ENCODE measurements at places on chromosomes 2 and 18. TPM values are rescaled to one million over a fixed set of nuclear protein-coding genes. Genes with fewer than 3 reads are reported as not detected.

The DAW1 gene
- not detected for total RNA-seq

The RIOK3 gene
- 78.0 TPM for total RNA-seq

The NOSTRIN gene
- 0.22 TPM for total RNA-seq

The CNNM3 gene
- total RNA-seq, result 9.1 TPM

The ZFP36L2 gene
- total RNA-seq, result 27.9 TPM

The WDCP gene
- total RNA-seq, result 6.3 TPM

The ARHGAP15 gene
- total RNA-seq, result not detected

The ALPP gene
- total RNA-seq, result not detected

The IL36G gene
- not detected for total RNA-seq

The PCARE gene
- not detected for total RNA-seq

The STARD6 gene
- total RNA-seq, result 0.11 TPM

The C2orf72 gene
- 7.6 TPM for total RNA-seq

The HNMT gene
- 4.0 TPM for total RNA-seq

The UGT1A6 gene
- not detected for total RNA-seq

The TRIP12 gene
- total RNA-seq, result 262 TPM

The FBLN7 gene
- 0.87 TPM for total RNA-seq

The FRZB gene
- 0.43 TPM for total RNA-seq

The TMEM150A gene
- 10.8 TPM for total RNA-seq

The UBXN2A gene
- total RNA-seq, result 10.6 TPM

The UGT1A3 gene
- total RNA-seq, result not detected

The REG1B gene
- not detected for total RNA-seq

The IL36RN gene
- not detected for total RNA-seq

The CTLA4 gene
- 6.2 TPM for total RNA-seq

The AOX1 gene
- total RNA-seq, result 0.43 TPM

The CLK1 gene
- total RNA-seq, result 103 TPM

The MSGN1 gene
- not detected for total RNA-seq

The ELP2 gene
- total RNA-seq, result 194 TPM

The ADRA2B gene
- total RNA-seq, result not detected

The CLEC4F gene
- 0.17 TPM for total RNA-seq

The ANKRD36C gene
- total RNA-seq, result 43.1 TPM

The PDE1A gene
- 14.0 TPM for total RNA-seq

The ZNF396 gene
- 0.98 TPM for total RNA-seq

The TGFA gene
- total RNA-seq, result 12.2 TPM

The PGAP1 gene
- total RNA-seq, result 2.2 TPM

The SNTG2 gene
- total RNA-seq, result 0.26 TPM

The PRKAG3 gene
- not detected for total RNA-seq

The CFAP65 gene
- total RNA-seq, result not detected

The GAL3ST2 gene
- not detected for total RNA-seq

The GPR55 gene
- total RNA-seq, result not detected

The DNAJC27 gene
- 1.8 TPM for total RNA-seq

The APCDD1 gene
- not detected for total RNA-seq

The MATN3 gene
- total RNA-seq, result 0.52 TPM

The SYT4 gene
- not detected for total RNA-seq

The RPRM gene
- not detected for total RNA-seq

The TUBA3D gene
- not detected for total RNA-seq

The HTR2B gene
- total RNA-seq, result 1.5 TPM

The TMEM200C gene
- total RNA-seq, result not detected

The PSMD1 gene
- 117 TPM for total RNA-seq

The ATP6V1B1 gene
- total RNA-seq, result not detected

The SRD5A2 gene
- not detected for total RNA-seq

The TUBA4B gene
- total RNA-seq, result not detected

The PHOSPHO2 gene
- 2.7 TPM for total RNA-seq

The CARF gene
- 5.2 TPM for total RNA-seq

The RAX gene
- total RNA-seq, result not detected

The ERFE gene
- 0.22 TPM for total RNA-seq
